ENCODE measurements at places on chromosomes 11 and 22.

DNA sequence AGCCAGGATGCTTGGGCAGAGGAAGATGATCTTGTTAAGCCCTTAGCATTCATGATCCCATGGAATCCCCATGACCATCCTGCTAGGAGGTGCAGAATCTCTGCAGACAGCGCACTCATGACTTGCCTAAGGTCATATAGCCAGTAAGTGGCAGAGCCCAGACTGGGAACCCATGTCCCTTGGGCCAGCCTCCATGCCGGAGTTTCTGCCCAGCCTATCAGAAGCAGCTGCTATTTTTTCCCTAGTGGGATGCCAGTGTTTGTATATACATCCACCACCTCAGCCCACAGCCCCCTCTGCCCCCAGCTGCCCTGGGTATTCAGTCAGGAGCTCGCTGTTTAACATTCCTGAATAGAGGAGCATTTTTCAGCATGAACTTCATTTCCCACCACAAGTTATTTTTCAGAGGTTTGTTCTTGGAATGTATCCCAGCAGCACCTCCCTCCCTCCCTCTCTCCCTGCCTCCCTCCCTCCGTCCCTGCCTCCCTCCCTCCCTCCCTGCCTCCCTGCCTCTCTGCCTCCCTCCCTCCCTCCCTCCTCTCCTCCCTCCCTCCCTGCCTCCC, 34.4 kb upstream of the SUSD2 start:
- DNase-seq: no peak

DNA sequence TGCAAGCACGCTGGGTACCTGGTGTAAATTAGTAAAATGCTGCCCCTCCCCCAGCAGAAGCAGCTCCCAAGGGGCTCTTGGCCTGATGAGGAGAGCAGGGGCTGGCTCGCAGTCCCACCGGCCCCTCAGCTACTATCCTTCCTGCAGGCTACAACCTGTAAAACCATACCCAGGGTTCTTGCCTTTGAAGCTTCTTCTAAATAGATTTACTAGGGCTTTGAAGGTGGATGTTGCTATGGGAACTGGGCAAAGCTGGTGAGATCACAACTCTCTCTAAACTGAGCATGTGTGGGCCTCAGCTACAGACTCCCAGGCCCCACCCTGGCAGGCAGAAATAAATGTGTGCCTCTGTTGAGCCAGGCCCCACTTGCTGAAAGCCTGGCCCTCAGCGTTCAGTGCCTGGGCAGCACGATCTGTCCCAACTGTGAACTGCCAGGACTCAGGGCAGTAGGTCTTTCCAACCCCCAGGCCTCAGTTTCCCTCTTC, 18.5 kb downstream of the CD5 start:
- no peak for DNase-seq

DNA sequence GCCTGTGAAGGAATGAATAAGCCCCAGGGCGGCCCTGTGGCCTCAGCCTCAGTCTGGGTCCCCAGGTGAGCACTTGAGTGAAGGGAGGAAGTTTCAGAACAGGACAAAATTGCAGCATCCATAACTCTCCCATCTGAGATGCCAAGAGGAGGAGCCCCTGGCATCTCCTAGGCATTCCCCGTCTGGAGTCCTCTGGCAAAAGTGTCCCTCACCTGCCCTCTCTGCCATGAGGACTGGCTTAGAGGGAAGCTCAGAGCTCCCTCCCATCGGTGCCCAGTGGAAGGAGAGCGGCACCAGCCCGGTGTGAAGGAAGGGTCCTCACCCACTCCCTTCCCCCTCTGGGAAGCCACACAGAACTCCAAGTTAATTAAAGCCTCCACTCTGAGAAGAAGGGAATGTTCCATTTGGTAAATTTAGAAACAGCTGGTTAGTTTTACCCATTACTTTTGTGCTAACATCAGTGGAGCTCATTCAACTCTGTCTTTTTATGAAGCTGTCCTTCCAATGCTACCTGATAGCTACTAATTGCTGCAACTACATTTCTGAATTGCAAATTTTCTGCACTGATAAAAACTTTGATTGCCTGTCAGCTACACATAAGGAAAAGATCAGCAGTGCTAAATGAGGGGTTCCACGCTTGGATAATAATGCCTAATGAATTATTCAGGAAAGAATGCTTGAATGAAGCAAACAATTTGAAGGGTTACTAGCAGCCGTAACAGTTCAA, 123.3 kb upstream of the RCN1 start:
- DNase-seq: no peak

- no peak for DNase-seq
These were observed 387.8 kb downstream of the SOX6 start for GRCh38 chr11:15968461-15969130.

- no peak for DNase-seq
These were observed 4.3 kb upstream of the BUD13 start for GRCh38 chr11:116777056-116777455.

DNA sequence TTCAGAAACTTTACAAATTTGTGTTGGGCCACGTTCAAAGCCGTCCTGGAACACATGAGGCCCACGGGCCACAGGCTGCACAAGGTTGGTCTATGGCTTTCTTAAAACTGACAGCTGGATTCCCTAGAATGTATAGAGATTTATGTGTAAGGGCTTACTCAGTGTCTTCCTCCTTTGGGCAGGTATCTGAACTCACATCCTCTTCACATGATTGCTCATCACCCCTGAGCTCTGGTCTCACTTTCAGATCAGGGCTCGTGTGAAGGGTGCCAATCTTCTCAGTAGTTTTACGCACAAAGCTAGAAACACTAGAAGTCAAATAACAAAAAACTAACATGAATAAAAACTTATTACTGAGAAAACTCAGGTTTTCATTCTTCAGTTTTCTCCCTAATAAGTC, 27.1 kb downstream of the HPS5 start:
- DNase-seq: no peak

DNA sequence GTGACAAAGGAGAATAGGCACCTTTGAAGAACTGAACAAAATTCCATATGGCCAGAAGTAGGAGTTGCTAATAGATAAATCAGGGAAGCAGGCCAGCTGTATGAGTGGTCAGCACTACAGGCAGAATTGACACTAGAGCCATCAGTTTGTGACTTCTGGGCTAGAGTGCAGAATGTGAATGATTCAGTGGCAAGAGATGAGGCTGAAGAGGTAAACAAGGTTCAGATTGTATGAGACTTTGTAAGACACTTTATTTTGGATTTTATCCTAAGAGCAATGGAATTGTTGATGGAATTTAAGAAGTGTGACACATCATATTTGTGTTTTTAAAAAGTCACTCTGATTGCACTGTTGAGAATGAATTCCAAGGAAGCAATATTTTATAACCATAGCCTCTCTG, 12.9 kb downstream of the BIRC3 start:
- DNase-seq: no peak

DNA sequence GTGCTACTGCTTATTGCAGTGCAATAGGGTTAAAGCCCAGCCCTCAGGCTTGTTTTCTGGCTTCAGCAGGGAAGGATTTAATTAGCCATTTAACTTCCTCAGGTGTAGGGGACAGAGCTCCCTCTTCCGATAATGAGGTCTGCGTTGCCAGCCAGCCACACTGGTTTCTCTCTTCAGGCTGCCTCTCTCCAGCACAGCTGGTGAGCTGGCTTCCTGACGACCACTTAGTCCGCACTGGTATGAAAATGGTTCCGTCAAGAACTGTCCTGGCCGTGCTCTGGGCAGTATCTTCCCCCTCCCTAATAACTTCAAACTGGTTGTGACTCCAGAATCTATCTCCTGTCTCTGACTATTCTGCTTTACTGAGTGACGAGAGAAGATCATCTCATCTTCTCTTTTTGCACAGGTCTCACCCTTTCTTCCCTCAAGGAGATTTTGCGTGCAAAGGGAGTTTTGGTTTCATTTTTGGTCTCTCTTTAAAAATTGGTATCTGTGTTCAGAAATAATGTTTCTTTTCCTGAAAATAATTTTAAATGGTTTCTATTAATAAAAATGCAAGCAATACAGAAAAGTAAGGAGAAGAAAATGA, 49.2 kb downstream of the CNTN5 start:
- DNase-seq: no peak

GRCh38 chr11:12200991-12201985, 90.9 kb downstream of the MICAL2 start:
- DNase-seq: no peak

DNA sequence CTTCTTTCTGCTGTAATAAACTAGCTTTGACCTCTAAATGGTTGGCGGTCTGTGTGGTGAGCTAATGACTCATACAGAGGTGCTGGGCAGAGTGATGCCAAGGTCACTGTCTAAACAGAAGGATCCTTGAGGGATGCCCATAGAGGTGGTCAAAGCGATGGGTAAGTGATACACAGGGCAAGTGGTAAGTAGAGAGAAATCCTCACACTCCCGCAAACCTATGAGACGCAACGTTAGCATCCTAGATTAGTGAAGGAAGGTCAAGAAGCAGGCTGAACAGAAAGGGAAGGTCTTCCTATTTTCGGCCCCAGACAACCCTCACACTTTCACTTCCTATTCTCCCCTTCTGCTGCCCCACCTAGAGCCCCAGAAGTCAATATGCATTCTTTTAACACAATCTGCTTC, 65.6 kb upstream of the SESN3 start:
- no peak for DNase-seq

DNA sequence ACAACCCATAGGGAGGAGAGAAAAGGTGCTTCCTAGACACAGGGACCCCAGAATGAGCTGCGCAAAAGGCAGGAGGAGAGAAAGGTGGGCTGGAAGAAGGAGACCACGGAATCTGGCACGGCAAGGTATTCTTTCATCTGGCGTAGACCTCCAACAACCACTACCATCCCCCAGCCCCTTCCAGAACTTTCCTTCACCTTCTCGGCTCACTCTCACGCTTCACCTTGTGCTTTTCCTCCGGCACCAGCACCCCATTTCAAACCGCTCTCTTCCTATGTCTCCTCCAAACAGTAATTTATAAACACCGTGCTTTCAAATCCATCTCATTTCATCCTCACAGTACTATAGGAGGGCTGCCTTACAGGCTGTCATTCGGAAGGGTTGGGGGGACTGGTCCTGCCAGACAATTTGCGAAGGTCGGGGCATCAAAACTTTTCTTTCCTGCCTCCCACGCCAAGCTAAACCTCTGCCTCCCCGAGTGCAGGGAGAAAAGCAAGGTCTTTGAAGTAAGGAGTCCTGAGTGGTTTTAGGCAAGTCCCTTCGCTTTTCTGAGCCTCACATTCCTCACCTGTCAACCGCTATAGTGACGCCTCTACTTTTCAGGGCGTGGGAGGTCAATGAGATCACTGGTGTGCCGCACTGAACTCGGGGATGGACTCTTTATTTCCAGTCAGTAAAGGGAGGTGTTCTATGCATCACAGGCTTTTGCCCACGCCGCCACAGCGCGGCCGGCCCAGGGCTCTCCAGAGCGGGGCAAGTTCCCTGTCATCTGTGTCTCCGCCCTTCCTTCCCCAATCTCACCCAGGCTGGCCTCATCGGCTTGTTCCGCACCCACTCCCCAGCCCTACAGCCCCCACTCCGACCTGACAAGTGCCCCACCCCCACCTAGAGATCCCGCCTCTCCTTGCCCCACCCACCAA, 800 bp downstream of the KCTD21 start:
- DNase-seq: no peak

Data from esophagus squamous epithelium (tissue), 5 donors.